Globus pallidus (tissue), 1 donor: ENCODE measurements at places on chromosomes 5 and 9.
A peak's percentile ranks its signal among the peaks of the same experiment; 100 is the strongest.

- no peak for DNase-seq
Observed at GRCh38 chr9:127388856-127389238, 8.1 kb upstream of the SLC2A8 start.

DNA sequence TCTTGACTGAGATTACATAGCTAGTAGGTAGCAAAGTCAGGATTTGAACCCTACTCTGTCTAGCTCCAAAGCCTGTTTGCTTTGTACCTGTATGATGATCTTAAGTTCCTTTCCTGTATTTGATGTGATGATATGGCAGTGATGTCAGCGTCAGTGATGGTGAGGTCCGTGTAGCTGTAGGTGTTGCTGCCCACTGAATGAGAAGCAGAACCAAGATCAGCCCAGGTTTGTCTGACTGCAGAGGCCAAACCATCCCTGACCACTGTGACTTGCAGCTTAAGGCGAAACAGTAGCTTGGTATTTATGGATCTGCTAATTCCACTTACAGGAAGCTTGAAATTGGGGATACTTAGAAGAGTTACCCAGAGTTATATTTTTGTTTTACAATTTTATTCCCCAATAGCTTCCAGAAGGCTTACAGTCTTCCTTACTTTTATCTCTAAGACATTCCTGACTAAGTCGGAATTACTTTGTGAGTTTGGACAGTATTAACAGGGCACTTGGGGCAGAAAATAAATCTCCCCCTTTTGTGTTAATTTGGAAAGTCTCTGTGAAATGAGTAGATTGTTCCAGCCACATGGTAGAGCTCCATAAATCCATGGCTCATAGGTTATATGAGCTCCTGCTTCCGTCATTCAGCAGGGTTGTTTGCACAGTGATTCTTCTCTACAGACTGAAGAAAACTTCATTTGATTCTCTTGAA, 273.4 kb downstream of the NR3C1 start:
- no peak for DNase-seq

DNA sequence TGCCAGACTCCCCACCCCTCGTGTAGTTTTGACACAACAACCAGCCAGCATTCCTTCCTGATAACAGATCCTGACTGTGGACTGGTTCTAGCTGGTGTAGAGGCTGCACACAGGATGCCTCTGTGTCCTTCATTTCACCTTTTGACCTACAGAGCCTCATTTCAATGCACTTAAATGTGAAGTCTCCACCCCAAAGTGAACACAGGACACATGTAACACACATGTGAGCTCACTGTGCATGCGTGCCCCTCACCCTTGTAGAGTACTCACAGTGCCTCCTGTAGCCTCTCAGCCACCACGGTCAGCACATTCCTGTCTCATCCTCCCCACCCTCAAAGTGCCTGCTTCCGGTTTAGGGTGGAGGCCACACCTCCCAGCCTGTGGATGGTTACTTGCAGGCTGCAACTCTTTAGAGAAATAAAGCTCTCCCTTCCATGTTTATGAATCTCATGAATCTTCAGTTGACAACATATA, 11.6 kb upstream of the NKD2 start:
- DNase-seq: no peak

DNA sequence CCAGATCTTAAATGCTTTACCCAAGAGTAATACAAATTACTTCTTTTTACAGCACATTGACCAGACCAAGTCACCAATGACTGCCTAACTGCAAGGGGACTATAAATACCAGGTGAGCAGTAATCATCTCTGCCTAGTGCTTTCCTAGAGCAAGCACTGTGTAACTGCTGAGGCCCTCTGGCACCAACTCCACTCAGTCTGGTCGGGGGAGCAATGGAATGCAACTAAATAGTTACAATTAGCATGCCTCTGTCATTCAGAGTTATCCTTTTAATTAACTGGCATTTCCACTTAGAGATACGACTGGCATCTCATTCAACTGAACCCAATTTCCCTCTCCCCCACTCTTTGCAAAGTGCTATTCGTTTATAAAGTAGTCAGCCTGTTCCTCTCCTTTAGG, 1309.1 kb upstream of the DMAC1 start:
- DNase-seq: no peak

GRCh38 chr5:141605523-141606277, 13.1 kb downstream of the DIAPH1 start:
- peak; percentile 54 for DNase-seq

DNA sequence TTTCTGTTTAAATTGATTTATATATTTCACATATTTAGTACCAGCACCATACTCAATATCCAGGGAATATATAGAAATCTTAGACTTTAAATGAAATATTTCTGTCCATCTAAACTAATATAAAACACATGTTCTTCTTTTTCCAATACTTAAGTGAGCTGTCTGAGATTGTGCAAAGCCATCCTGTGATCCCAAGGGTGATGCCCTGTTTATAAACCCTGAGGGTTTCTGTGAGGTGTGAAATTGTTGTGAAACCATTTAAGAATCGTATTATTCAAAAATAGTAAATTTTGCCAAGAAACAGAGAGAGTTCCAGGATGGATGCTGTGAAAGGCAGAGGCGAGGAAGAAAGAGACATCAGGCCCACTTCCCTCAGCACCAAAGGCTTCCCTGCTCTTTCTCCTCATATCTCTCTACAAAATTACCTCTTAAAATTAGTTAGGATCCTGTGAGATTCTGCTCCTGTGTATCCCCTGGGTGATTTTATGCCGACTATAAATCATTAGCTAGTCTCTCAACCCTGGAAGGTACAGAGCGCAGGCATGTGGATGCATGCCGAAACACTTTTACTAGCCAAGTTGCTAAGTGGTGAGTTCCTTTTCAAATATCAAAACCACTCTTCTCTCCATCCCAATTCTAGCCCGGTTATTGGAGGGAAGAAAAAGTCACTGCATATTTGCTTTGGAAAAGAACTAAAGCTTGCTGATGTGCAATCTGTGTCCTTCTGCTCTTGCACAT, 183.0 kb downstream of the GLIS3 start:
- DNase-seq: no peak

DNA sequence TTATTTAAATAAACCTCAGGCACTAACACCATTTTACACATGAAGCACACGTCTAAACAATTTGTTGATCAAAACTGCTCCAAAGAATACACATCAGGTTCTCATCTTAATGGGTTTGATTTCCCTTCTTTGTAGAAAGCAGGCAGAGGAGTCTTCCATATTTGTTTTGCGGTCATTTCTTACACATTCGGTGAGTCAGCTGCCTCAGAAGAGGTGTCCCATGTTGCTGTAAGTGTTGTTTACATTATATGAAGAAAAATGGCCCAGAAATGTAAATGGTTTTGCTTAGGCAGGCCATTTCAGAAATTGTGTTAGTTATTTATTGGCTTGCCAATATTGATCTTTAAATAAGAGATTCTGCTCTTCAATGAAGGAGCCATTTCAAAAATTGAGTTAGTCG, 325.8 kb downstream of the TENT4A start:
- DNase-seq: no peak

DNA sequence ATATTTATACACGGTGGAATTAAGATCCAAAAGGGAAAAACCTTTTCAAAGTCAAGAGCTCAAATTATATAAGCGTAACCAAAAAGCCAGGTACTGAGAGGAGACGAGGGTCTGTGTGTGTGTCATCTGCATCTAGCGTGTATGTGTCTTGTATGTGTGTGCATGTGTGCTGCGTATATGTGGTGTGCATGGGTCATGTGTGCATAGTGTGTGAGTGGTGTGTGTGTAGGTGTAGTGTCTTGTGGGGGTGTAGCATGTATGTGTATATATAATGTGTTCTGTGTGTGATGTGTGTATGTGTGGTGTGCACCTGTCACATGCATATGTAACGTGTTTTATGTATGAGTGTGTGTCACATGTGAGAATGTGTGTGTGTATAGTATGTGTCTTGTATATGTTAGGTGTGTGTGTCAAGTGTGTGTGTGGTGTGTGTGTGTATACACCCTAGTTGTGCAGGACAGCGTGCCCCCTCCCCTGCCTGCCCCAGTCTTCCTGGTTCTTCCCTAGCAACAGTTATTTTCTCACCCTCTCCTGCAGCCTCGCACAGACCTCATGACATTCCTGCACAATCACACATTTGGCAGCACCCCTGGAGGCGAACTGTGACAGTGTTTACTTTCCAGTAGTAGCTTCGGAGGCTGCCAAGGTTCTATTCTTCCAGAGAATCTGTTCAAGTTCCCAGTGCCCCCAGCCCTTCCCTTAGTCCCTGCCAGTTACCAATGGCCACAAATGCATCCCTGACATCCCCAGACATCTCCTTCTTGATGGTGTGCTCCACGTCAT, 27.1 kb upstream of the TNIP1 start:
- DNase-seq: peak; percentile 49

- DNase-seq: no peak
Observed at GRCh38 chr9:8655071-8655470, 855.5 kb upstream of the DMAC1 start.

- DNase-seq: no peak
Observed at GRCh38 chr5:584846-585245, 27.3 kb upstream of the CEP72 start.

DNA sequence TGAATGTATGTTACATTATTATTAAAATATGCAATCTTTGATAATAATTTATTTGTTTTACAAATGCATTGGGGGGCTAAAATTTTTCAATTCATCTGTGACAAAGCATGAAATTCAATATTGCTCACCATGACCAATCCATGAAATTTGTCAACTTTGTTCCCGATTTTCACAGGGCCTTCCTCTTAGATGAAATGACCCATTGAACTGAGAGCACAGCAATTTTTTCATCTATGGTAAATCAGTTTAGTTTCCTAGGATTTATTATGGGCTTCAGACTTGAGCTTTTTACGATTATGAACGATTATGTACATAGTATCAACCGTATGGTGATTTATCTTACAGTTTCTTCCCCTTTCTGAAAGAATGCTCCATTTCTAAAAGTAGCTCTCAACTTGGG, 157.3 kb downstream of the KIAA0825 start:
- DNase-seq: no peak

GRCh38 chr9:73234008-73234360, 82.3 kb downstream of the ANXA1 start:
- DNase-seq: no peak

DNA sequence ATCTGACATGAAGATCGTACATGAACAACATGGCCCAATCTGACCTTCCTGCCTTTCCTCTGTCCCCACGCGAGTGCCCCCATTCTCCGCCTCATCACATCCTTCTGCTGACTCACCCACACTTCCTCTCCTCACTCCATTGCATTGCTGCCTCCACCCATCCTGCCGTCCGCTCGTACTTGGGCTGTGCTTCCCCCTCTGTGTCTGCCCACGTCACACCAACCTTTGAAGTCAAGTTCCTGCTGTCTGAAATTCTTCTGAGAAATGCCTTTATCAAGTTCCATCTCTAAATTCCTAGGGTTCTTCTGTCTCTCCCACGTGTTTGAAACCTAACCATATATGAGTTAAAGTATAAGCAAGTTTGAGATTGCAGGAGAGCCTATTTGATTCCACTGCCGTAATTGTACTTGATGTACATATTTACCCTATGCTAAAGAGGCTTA, 18.0 kb upstream of the STARD4 start:
- DNase-seq: peak; percentile 13

DNA sequence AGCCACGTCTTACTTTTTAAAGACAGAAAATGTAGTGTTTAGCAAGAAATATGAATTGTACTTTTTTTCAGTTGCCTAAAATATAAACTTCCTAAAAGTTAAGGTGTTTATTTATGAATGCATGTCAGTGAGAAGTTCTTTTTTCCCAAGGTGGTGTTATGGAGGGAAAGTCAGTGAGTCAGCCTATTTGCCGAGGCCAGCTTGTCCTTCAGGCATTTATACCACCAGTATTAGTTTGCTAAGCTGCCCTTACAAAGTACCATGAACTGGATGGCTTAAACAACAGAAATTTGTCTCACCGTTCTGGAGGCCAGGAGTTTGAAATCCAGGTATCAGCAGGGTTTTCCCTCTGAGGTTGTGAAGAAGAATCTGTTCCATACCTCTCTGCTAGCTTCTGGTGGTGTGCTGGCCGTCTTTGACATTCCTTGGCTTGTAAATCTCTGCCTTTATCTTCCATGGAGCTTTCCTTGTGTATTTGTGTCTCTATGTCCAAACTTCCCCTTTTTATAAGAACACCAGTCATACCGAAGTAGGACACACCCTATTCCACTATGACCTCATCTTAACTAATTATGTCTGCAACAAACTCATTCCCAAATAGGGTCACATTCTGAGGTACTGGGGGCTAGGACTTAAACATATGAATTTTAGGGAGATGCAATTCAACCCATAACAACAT, 38.4 kb downstream of the PRKACG start:
- no peak for DNase-seq

DNA sequence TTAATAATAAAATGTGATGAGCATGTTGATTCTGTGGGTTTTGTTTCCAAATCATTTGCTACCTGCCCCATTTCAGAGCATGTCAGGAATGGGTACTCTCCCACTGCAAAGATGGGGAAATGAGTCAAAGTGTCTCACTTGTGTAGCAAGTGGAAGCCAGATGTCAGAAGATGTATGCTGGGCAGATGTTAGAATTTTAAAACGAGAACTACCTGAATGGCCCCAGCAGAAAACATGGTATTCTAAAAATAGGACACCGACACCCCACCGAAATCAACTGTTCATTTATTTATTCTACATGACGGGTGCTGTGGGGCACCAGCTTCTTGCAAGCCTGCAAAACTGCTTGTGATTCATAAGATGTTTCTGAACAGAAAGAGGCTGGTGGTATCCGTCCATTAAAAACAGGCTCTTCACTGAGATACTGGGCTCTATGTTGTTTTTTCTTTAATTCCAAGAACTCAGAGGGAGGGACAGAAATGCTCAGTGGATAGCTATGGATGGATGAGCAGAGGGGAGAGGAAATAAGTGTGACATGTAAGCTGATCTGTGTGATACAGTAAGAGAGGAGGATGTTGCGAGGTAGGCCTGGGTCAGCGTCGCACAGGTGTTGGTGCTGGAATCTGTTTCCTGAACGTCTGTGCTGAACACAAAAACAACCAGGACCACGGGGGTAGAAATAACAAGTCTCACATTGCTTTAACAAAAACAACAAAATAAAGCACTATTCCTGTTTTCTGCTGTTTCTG, 157.2 kb downstream of the EFNA5 start:
- DNase-seq: no peak

DNA sequence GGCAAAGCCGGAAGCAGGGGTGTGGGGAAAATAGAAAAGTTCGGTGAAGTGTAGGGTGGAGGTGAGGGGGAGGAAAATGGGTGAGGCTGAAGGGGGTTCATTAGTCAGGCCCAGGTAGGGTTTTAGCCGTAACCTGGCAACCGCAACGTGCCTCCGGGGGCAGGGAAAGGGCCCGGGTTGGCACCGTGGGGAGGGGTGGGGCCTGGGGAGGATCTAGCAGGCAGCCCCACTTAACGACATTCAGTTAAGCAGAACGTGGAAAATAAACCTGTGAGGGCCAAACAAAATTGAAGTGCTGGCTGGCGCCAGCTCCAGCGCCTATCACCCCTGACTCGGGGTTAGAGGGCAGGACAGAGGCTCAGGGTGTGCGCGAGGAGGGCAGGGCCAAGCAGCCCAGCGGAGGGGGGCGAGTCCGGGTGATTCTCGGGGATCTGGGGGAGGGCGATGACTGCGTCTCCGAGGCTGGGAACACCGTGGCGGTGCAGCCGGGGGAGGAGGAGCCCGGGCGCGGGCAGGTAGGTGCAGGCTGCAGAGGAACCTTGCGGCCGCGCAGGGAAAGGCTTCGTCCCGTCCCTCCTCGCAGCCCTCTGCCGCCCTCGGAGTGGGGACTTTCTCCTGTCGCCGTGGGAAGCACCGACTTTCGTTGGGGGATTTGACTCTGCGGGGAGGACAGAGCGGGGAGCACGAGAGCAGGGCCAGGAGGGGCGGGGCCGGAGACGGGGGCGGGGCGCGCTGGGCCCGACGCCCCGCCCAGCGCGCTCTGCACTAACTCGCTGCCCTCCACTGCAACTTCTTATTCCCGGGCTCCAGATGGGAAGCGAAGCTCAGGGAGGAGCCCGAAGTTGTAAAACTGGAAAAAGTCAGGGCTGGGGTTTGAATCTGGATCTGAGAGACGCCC, 5.1 kb downstream of the RGS14 start:
- no peak for DNase-seq
